H9 (cell line): ENCODE measurements at places on chromosomes 11 and 22. TPM values are rescaled to one million over a fixed set of nuclear protein-coding genes. Genes with fewer than 3 reads are reported as not detected.

RRP7A gene
- 99.3 and 101 TPM in 2 replicates for total RNA-seq

DERL3 gene
- total RNA-seq, result 9.0 and 9.8 TPM in 2 replicates

SYT8 gene
- not detected in 2 replicates for total RNA-seq

TRIM66 gene
- 2.0 and 2.1 TPM in 2 replicates for total RNA-seq

FAM83F gene
- total RNA-seq, result 17.4 and 19.6 TPM in 2 replicates

APOL4 gene
- total RNA-seq, result not detected in 2 replicates

FAM181B gene
- total RNA-seq, result 0.13 and 0.44 TPM in 2 replicates

EXPH5 gene
- total RNA-seq, result 3.1 and 4.0 TPM in 2 replicates

HTR3B gene
- total RNA-seq, result not detected in 2 replicates

ANO9 gene
- 12.3 and 13.1 TPM in 2 replicates for total RNA-seq

CBLIF gene
- not detected in 2 replicates for total RNA-seq

DNA sequence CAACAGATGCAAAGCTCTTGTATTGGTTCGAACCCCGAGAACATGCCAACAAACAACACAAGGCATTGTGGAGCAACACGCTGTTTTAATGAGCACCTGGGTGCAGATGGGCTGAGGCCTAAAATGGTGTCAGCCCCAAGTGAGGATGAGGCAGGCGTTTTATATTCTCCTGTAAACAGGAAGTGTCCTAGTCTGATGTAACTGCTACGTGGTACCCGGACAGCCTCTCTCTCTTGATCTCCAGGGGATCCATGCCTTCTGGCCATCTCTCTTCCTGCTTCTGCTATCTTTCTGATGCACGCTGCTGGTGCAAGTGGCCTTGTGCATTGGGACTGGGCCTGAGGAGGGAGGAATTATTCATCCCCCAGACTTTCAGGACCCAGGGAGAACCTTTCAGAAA, 19.4 kb upstream of the VSTM5 start:
- DNase-seq, result no peak

DNA sequence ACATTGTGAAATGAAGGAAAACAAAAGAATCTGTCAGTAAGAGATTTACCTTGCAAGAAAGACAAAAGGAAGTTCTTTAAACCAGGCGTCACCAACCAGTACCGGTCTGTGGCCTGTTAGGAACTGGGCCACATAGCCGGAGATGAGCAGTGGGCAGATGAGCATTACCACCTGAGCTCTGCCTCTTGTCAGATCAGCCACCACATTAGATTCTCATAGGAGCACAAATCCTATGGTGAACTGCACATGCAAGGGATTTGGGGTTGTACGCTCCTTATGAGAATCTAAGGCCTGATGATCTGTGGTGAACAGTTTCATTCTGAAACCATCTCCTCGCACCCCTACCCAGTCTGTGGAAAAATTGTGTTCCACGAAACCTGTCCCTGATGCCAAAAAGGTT, 108.2 kb downstream of the CYP2R1 start:
- DNase-seq, result no peak

GRCh38 chr11:129658526-129658867, 157.2 kb upstream of the TMEM45B start:
- DNase-seq, result peak; percentile 64

DNA sequence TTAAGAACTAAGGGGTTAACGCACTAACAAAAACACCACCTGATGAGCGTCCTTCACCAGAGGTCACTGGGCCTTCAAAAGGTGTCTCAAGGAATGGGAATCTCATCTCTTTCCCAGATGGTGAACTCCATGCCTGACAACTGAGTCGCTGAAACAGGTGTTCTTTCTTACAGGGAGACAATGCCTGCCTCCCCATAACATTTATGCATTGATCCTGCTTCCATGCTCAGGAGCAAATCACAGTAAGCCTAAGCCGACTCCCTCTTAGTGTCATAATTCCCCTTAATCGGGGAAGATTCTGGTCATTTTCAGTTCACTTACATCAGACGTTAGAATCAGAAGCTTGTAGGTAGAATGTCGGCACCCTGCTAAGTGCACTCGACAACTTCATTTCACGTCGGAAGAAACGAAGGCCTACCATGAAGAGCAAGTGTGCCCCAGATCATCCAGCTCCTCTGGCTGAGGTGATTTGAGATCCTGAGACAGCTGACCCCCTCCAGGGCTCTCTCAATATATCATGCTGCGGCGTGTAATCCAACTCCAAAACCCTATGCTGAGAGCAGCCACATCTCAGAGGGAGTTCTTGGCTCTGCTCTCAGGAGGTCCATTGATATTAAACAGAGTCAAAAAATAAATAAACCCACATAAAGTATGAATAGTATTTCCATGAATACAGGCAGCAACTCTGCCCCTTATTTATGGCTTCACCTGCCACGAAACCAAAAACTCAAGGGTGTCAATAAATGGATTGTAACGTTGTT, 163.1 kb downstream of the LARGE1 start:
- no peak for DNase-seq

- DNase-seq, result no peak
These were observed 1.4 kb downstream of the TNNI2 start for GRCh38 chr11:1839924-1840779.

DNA sequence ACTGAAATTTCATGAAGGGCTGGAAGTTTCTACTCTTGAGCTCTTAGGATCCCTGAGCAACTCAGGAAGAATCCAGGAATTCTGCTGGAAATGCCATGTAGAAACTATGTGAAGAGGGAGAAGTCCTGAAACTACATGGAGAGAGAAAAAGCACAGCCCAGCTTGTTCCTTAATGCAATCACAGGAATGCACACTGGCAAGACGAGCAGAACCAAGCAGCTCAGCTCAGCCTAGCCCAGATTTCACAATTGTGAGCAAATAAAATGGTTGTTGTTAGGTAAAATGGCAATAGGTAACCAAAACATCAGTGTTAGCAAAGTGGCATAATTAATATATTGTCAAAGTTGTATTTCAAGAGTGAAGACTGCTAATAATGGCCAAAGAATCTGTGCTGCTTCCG, 28.1 kb downstream of the ZNF214 start:
- DNase-seq, result no peak

GRCh38 chr11:74777877-74778276, 29.2 kb downstream of the RNF169 start:
- no peak for DNase-seq

GRCh38 chr22:44615602-44616180, 86.3 kb upstream of the PRR5 start:
- no peak for DNase-seq

DNA sequence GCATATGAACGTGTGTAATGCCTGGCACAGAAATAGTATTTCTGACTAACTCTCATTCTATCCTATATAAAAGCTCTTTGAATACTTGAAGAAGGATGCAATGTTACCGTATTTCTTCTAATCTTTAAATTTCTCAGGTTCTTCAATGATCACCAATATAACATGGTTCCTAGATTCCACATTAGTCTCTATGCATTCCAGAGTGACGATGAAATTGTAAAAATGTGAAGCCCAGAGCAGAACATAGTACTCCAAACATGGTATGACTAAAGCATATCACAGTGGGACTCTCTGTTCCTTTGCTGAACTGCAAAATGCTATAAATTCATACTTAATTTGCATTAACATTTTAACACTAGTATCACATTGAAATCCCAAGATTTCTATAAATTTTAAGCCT, 877.6 kb upstream of the CHORDC1 start:
- DNase-seq, result no peak

DNA sequence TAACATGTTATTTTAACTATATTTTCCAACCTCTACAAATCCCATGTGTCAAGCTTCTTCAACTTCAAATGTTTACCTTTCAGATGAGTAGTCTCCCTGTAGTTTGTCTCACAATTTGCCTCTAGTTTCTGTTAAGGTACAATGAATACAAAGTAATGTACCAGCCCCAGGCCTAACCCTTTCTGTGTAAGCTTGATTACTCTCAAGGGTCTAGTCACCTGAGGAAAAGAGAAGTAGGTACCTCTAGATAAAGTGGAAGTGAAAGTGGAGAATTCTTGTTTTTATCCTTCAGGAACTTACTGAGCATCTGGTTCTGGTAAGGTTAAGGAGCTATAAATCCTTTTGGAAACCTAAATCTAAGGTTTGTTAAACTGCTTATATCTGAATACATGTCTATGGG, at the start of gene OR51A7:
TSS of gene OR51A7 (plus strand) at position 300 of the 400 bp plus-strand sequence. CDS start 3,587 bp downstream, outside the sequence.
- no peak for DNase-seq

GRCh38 chr22:24466716-24467328, 28.3 kb upstream of the UPB1 start:
- no peak for DNase-seq

DNA sequence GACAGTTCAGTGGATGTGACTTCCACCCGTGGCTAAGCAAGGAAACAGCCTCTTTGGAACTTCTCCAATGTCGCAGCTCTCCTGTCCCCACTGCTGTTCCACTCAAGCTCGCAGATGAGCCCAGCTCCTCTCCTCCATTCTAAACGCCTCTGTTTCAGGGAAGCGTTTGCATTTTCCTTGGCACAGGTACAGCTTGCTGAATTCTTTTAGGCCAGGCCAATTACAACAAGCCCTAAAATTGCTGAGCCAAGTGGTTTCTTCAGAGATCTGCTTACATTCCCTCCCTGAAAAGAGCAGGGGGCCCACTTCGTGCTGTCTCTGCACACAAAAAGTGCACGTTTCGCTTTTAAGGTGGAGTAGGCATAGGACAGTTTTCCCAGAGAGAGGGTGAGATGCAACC, 91.5 kb upstream of the BLID start:
- no peak for DNase-seq

GRCh38 chr11:87529486-87529885, 491.8 kb downstream of the TMEM135 start:
- DNase-seq, result no peak

DNA sequence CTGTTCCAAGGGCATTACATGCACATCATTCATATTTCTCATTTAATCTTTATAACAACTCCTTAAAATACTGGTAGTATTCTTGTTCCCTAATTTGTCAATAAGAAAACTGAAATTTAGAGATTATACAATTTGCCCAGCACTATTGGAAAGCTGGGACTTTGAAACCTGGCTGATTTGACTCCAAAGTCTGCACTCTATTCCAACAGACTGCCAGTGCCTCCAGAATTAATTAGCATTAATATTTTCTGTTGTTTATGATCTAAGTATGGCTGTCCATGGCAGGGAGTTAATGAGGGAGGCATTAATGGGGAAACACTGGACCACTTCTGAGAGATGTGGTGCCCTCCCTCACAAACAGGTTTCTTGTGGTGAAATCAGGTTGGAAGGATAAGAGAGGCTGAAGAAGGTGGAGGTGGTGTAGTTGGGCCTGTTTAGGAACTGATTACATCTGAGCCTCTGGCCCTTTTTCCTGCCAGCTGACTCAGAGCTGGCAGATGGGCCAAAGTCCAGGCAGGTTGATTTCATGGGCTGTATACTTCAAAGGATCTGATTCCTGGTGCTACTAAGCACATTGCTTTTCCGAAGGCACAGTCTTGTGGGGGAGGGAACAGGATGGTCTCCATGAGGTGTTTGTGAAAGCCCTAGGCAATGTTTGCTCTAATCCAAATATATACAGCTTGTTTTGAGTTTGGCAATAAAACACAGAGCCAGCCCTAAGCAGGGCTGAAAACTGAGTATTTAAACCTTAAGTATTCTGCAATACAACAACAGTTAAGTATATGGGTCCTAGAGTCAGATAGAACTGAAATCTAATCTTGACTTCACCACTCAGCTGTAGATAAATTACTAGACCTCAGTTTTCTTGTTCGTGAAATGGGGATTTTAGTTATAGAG, 21.0 kb upstream of the RAB30 start:
- no peak for DNase-seq

GRCh38 chr11:8649361-8649760, 33.1 kb downstream of the TRIM66 start:
- no peak for DNase-seq

DNA sequence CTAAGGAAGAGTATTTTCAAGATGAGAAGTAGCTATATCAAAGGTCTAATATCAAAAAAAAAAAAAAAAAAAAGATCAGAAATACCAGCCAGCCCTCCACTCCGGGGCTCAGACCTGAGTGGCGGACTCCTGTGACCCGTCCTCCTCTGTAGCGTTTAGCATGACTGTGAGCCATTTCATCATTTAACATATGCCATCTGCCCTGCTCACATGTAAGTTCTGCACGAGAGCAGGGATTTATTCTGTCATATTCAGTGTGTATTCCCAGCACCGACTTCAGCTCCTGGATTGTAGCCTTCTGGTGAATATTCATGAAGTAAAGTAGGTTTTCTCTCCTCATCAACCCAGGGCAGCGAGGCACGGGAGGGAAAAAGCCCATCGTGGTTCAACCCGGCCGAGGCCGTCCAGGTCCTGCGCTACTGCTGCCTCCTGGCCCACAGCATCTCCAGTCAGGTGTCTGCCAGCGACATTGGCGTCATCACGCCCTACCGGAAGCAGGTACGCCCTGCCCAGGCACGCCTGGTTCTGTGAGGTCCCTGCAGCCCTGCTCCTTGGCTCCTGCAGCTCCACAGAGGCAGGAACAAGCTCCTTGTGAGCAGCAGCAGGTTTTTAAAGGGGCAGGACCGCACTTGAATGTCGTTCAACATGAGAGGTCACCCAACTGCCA, 12.7 kb upstream of the PANX2 start:
- peak; percentile 31 for DNase-seq

DNA sequence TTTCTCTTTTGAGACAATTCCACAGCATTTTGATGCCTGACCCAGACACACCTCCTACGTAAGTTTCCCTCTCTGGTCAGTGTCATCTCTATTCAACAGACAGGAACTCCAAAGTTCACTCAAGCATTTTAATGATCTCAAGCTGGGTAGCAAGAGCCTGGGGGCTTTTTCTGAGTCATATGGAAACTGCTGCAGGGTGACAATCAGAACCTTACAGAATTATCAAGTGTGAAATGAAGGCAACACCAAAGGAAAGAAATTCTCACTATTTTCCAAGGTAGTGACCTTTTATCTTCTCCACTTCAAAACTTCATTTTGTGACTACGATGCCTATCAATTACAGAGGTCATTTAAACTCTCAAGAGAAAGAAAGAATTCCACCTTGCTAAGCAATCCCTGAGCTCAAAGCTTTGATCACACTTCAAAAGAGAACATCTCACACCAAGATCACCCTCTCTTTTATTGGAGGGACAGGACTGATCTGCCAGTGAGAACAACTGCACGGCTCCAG, 229.0 kb upstream of the ZC3H12C start:
- DNase-seq, result no peak

DNA sequence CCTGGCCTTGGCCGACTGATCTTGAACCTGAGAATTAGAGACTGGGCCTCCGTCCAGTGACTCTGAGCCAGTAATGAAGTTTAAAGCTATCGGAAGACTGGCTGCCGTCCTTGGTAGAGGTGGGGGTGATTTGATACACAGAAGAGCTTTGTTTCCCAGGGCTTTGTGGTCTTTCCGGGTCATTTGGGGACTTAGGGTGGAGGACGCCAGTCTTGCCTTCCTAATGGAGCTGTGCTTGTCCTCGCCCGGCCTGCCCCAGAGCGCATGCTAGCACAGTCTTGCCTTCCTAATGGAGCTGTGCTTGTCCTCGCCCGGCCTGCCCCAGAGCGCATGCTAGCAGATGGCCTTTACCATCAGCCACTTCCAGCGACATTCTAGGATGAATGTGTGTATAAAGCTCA, 65.8 kb downstream of the ST3GAL4 start:
- DNase-seq, result no peak

GRCh38 chr11:114163830-114164401, 104.4 kb downstream of the ZBTB16 start:
- no peak for DNase-seq

DNA sequence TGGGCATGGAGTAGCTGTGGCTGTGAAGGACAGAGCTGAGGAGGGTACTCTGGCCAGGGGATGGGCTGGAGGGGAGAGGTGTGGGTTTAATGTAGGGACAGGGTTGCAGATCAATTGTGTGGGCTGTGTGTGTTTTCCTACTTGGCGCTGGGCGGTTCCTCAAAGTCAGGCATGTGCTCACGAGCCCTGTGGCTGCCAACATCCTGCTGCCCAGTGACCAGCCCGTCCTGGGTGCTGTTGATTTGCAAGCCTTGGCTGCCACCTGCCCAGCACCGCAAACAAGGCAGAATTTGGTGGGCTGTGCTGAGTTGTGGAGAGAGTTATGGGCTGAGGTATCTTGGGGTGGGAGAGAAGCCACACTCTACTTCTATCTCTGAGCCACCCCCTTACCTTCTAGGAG, 69.2 kb downstream of the SCN3B start:
- DNase-seq, result no peak
